Cerebellum (tissue), 4 donors: ENCODE measurements at places on chromosomes 11 and 22. TPM values are rescaled to one million over a fixed set of nuclear protein-coding genes. Genes with fewer than 3 reads are reported as not detected.

GRCh38 chr11:78467370-78467769, 49.8 kb upstream of the GAB2 start:
- DNase-seq = no peak

The GGTLC3 gene
- not detected for total RNA-seq

DNA sequence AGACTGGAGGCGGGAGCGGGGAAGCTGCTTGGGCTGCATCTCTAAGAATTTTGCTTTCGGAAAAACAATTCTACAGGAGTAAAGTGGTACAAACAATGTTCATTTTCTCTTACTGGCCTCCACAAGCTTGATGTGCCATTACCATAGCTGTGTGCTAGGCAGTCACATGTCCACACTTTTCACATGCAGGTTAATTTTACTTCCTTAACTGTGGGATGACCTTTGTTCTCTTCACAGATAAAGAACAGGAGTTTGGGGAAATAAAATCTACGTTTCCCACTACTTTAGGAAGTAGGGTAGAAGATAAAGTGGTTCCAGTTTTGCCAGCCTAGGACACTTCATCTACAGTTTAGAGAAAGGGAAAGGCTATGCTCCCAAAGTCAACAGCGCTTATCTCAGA, 327.2 kb upstream of the NARS2 start:
- DNase-seq = no peak

- no peak for DNase-seq
Measured at GRCh38 chr11:95242091-95242844, 11.3 kb upstream of the SESN3 start.

The OR5AN1 gene
- total RNA-seq = not detected

- DNase-seq = no peak
Measured at GRCh38 chr11:863023-863909, 20.6 kb downstream of the TSPAN4 start.

- DNase-seq = no peak
Measured at GRCh38 chr22:35952576-35952975, 76.0 kb downstream of the RBFOX2 start.

DNA sequence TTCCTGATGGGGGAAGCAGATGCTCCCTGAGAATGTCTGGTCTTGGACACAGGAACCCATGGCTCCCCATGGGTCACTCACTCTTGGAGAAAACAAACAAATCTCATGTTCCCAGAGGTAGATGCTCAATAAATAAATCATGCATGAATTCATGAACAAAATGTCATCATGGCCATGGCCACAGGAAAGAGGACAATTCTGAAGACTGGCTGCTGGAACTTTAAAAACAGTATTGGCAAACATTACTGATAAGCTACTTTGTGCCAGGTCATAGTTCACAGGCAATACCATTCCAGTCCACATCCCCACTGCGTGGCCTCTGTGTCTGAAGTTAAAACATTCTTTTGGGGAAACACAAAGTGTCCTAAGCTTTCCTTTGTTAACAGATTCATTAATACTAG, 9.2 kb upstream of the SMIM35 start:
- no peak for DNase-seq

The GALNT18 gene
- 21.7 TPM for total RNA-seq

The DMC1 gene
- total RNA-seq = 5.0 TPM

The WBP2NL gene
- 8.3 TPM for total RNA-seq

DNA sequence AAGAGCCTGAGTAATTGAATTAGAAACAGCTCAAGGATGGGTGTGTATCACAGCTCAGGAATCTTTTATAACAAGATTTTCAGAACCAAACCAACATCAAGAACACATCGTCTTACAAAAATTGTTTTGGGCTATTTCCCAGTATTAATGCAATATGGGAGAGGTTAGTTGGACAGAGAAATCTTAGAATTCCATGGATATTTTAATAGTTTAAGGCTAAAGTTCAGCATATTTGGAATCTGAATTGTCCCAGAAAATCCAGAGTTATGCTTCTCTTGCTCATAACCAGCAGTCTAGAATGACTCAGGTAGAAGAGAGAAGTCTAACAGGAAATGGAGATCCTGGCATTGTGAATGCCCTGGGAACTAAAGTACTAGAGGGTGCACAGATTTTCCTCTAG, 74.6 kb downstream of the ADM start:
- DNase-seq = no peak

DNA sequence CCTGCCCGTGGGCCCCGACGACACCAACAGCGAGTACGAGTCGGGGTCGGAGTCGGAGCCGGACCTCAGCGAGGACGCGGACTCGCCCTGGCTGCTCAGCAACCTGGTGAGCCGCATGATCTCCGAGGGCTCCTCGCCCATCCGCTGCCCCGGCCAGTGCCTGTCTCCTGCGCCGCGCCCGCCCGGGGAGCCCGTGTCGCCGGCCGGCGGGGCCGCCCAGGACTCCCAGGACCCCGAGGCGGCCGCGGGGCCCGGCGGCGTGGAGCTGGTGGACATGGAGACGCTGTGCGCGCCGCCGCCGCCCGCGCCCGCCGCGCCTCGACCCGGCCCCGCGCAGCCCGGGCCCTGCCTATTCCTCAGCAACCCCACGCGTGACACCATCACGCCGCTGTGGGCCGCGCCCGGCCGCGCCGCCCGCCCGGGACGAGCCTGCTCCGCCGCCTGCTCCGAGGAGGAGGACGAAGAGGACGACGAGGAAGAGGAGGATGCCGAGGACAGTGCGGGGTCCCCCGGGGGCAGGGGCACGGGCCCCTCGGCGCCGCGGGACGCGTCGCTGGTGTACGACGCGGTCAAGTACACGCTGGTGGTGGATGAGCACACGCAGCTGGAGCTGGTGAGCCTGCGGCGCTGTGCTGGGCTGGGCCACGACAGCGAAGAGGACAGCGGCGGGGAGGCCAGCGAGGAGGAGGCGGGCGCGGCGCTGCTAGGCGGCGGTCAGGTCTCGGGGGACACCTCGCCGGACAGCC, 3.8 kb downstream of the MAPK8IP2 start:
- DNase-seq = no peak

DNA sequence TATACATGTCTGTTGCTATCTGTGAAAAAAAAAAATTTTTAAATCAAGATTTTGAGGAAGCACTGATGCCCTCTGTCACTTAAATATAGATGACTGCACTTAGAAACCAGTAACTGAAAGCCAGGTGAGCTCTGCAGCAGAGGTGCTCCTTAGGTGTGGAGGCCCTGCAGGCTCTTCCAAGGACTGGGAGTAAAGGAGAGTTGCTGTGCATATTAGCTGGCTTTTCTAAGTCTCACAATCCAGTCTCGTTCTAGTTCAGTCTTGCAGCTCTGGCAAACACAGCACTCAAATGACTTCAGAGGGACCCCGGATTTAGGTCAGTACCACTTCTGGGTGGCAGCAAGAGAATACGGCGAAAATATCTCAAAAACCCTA, 61.0 kb downstream of the LARGE2 start:
- DNase-seq = peak; percentile 27

DNA sequence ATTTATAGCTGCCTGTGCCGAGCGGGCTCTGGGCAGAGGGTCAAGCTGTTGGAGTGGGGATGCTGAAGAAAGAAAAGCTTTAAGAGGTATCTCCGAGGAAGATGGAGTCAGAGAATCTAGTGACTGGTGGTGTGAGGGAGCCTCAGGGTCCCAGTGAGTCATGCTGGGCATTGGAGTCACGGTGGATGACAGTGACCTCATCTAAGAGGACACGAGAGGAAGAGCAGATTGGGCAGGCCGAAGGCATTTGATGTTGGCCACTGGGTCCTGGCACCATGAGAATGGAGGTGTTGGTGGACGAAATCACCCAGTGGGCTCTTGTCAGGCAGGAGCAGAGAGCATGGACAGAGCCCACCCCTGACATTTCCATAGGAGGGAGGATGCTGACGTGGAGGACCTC, 68.4 kb downstream of the TBC1D22A start:
- no peak for DNase-seq

The KCNE3 gene
- 1.5 TPM for total RNA-seq

The LYVE1 gene
- 15.2 TPM for total RNA-seq

The INS gene
- total RNA-seq = not detected

DNA sequence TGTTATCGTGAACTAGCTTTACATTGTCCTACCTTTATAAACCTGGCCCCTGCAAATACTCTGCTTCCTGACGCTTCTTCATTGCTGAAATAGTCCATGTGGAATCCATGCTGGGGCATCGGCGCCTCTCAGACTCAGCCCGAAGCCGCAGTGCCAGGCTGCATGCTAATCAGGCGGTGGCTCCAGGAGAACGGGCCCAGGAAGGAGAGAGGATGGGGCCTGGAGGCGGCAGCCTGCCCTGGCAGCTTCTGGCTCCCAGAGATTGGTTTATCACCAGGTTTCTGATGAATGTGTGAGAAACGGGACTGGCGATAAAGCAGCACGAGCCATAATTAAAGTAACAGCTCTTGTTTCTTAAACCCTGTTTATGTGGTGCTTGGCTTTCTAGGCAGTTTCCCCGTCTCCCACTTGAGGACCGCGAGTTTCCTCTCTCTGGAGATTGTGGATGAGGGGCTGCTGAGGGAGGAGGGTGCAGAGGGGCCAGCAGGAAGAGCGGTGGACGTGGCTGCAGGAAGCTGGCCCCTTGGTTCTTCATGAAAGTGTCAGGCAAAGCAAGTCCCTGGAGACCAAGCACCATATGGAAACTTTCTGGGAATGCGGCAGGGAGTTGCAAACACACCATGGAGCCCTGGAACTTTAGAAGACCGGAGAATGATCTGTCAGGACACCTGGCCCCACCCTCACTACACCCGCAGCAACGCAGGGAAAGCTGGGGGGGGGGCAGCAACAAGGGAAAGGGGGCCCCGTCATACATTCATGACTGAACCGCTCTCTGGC, 93.4 kb downstream of the NTM start:
- peak; percentile 8 for DNase-seq

- DNase-seq = peak; percentile 99
Measured at GRCh38 chr11:3378426-3379423, at the start of gene ZNF195. Gene ZNF195 (minus strand): TSS chr11:3379146. CDS start chr11:3379040, 106 bp downstream.

GRCh38 chr11:64745521-64746328, 1.8 kb upstream of the RASGRP2 start:
- peak; percentile 82 for DNase-seq

DNA sequence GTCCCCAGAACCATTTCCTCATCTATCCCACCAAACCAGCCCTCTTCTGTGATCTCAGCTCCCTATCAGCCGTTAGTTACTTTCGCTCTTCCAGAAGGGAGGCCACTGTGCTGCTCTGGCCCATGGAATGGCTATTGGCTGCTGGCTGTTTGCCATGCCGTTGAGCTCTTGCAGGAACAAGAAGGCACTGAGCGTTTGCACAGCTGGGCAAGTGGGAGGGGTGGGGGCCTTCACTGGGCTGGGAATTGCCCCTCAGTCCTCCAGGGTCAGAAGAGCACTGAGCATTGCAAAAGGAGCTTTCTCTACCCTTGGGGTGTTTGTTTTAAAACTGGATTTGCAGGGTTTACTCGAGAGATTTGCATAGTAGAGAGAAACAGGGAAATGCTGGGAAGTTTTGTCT, 129.0 kb upstream of the PARVA start:
- no peak for DNase-seq

- no peak for DNase-seq
Measured at GRCh38 chr11:29293825-29294224, 723.0 kb downstream of the KCNA4 start.

GRCh38 chr11:95764267-95764898, 25.2 kb downstream of the FAM76B start:
- DNase-seq = peak; percentile 71

DNA sequence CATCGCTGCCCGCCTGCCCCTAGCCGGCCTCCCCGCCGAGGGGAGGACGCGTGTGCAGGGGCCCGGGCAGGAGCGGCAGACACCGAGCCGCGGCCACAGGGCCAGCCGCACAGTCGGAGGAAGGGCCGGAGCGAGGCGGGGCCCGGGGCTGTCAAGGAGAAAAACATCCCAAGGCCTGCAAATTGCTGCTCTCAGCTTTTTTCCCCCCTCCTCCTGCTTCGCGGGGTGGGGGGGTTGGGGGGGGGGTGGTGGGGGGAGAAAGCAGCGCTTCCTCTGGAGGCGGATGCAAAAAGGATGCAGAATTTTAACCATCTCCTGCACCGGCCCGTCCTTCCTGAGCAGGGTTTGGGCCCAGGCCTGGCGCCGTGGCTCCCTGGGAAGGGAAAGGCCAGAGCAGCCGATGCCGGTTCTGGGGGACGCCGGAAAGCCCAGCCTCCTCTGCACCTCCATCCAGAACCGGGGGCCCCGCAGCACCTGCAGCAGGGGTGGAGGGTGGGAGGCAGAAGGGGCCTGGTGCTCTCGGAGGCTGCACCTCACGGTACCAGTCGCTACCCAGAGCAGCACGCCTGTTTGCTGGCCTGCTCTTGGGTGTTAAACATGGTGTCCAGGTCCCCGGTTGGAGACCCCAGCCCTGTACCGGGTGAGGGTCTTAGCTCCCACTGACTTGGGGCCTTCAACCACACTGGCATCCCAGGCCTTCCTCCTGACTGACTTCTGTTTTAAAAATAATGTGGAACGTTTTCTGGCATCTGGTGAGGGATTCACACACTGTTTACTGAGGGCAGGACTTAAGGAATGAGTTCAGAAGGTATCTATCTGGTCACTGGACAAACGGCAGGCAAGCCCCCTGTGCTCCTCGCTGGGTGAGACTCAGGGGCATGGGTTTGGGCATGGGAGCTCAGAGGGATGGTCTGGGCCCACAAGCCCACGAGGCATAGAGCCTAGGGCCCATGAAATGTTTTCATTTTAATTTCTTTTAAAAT, 77.4 kb upstream of the WNT7B start:
- no peak for DNase-seq

DNA sequence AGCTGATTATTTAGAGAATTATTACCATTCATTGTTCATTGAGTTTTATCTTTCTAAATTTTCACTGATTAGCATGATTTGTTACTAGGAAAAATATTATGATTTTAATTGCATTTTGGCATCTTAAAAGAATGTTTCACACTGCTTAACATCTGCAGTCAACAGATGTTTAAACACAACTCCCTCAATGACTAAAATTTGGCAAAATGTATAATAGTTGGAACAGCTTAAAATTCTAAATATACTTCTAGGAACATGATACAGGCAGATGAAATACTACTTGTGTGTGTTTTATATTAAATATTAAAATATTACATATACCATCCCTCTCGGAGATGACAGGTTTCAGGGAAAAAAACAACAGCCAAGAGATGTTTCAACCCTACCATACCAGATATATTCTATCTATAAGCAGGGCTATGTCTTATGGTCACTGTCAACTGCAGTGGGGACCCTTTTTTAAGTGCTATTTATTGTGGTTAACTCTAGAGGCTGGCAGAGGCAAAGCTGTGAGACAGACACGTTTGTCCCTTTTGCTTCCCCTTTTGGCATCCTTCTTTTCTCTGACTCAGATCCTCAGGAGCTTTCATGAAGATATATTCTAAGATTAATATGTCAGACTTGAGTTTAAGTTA, 81.9 kb downstream of the BDNF start:
- no peak for DNase-seq

GRCh38 chr11:80315200-80315599, 874.4 kb upstream of the TENM4 start:
- DNase-seq = no peak

DNA sequence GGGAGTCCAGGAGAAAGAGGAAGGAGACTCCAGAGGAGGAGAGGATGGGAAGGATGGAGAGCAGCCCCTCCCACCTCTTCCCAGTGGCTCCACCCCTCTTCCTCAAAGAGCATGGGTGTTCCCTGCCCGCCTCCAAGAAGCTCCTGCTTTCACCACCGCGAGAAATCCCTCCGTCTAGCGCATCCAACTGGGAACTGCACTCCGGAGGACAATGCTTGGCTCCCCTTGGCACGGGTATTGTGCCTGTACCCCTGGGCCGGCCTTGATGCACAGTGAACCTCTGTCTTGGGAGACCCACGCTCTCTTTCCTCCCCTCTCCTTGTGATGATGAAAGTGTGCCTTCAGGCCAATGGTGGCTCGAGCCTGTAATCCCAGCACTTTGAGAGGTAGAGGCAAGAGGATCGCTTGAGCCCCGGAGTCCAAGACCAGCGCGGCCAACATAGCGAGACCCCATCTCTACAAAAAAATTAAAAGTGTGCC, 14.9 kb upstream of the ADA2 start:
- no peak for DNase-seq
